ENCODE measurements at places on chromosomes 7 and 10.
A peak's percentile ranks its signal among the peaks of the same experiment; 100 is the strongest.

GRCh38 chr7:45193828-45194227 lies 36.2 kb downstream of the RAMP3 start:
- no peak for DNase-seq

DNA sequence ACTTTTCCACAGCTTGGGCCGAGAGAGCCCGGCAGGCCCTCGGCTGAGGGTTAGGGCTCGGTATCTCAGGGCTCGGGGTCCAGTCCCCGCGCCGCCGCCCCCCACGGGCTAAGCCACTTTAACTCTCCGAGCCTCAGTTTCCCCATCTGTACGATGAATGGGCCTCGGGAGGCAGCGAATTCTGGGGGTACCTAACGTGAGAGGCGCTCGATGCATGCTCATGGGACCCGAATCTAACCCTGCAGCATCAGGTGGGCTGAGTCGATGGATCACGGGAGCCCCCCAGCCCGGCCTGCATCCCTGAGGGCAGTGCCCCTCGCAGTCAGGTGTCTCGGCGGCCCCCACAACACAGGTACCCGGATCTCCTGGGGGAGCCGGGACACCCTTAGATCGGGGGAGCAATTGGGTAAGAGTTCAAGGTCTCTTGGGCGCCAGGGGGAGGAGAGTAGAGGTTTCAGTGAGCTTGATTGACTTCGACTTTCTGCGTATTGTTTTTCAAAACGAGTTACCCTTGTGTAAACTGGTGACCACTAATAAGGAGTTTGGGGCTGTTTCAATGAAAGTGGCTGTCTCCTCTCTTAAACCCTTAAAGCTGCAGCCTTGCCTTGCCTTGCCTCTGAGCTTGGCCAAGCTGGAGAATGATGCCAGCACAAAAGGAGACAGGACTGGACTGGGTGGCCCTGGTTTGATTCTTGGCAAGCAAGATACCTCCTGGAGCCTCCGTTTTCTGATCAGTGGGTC lies 631 bp downstream of the POR start:
- DNase-seq = no peak

DNA sequence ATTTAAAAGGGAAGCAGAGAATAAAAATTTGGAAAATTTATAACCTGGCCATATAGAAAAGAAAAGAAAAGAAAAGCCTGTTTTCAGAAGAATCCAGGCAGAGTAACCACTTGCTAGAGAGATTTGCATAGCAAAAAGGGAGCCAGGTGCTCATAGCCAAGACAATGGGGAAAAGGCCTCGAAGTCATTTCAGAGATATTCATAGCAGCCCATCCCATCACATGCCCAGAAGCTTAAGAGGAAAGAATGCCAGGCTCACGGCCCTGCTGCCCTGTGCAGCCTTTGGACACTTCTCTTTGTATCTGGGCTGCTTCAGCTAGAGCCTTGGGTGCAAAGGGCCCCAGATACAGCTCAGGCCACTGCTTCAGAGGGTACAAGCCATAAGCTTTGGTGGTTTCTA lies 159.8 kb downstream of the CCDC7 start:
- DNase-seq = no peak

DNA sequence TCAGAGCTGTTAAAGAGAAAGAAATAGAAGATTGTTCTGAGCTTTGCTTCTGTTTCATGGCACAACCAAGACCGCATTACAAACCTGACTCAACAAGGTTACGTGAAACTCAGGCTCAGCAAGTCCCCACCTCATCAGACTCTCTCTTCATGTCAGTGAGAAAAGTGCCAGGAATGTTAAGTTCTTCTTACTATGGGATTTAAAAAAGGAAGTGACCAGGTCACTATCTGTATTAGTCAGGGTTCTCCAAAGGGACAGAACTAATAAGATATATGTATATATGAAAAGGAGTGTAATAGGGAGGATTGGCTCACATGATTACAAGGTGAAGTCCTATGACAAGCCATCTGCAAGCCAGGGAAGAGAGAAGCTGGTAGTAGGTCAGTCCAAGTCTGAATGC lies 25.4 kb upstream of the PAPSS2 start:
- DNase-seq = no peak

DNA sequence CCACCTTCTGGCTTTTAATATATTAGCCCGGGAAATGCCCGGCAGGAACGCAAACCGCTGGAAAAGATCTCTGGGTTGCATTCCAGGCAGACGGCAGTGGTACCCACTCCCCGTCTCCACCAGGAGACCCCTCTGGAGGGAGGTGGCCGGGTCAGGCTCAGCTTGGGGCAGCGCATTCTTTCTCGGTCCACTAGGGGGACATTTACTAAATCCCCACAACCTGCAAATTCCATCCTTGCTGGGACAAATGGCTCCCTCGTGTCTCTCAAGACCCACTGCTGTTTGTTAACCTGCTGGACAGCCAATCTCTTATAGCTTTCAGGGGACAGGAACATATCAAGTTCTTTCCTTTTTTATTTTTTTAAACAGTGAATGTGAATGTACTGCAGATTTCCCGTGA lies 45.8 kb upstream of the CARD11 start:
- no peak for DNase-seq

DNA sequence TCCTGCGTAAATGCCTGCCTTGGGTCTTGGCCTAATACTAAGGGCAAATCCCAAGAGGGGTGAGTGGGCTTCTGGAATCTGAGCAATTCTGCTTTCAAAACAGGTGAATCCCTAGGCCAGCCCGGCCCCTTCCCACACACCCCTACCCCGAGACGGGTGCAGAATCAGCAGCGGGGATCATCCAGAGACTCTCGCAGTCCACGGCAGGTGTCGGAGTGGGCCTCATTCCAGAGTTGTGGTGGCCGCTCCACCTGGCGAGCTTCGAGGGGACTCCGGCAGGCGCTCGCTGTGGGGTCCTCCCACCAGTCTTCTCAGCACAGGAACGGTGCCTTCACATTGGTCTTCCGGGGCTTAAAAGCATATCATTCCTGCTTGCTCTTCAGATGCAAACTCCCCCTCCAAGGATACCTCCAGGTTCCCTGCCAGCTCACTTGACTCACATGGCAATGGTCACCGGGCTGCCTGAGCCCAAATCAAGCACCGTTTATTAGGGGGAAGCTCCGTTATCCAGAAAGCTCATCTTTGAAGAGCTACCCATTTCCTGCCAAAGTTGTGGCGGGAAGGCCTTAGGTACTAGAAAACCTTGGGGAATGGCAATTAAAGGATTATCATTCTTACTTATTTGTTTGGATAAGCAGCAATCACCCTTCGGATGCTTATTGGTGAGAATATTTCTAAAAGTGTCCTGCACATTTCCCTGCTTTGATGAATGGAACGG lies 67.6 kb downstream of the PRKAG2 start:
- DNase-seq = no peak

DNA sequence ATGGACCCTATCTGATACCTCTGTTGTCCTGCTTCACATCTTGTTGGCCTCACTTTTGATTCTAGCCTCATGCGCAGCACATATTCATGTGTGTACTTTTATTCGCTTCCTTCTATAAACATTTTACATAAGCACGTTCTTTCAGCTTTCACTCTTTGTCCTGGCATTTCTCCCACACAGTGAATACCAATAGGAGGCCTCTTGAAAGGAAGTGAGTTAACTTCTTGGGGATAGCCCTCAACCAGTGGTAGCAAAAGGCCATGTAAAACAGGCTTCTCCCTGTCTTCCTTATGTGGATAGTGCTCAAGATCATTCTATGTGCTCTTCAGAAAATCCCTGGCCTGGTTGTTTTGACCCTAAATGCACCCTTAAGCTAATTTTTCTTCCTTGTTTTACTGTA lies 633.9 kb upstream of the MBL2 start:
- no peak for DNase-seq

GRCh38 chr7:143906151-143906550 lies 4.2 kb upstream of the TCAF1 start:
- DNase-seq = no peak

- DNase-seq = peak; percentile 68
Measured at GRCh38 chr10:110827410-110827809, 44.3 kb upstream of the PDCD4 start.

DNA sequence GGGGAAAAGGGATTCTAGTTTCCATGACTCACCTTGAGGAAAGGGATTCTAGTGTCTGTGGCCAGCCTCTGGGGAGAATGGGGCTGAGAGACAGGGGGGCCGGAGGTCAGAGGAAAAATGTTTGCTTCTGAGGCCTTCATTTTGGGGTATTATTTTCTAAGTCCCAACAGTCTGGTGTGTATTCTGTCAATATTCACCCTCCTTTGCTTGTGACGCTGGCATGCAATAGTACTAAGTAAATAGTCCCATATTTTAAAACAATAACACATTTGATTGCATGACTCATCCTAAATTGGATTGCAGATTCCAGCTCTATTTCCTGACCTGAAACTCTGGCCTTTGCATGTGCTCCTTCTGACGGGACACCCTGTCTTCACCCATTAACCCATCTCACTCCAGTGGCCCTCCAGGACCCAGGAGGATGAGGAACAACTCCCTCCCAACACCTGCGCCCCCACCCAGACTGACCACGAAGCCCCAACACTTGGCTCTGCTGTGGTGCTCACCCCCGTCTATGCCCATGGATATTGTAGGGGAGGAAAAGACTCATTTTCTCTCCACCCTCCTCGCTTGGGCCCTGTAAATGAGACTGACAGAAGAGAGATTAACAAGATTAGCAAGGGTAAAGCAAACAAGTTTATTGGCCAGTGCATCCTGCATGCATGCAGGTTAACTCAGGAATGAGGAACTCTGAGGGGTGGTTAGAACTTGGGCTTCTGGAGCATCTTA lies 495.6 kb upstream of the KLF6 start:
- DNase-seq = peak; percentile 57

- DNase-seq = no peak
Measured at GRCh38 chr7:155980841-155981240, 168.6 kb upstream of the SHH start.

- no peak for DNase-seq
Measured at GRCh38 chr7:155667241-155667829, 22.9 kb downstream of the RBM33 start.

DNA sequence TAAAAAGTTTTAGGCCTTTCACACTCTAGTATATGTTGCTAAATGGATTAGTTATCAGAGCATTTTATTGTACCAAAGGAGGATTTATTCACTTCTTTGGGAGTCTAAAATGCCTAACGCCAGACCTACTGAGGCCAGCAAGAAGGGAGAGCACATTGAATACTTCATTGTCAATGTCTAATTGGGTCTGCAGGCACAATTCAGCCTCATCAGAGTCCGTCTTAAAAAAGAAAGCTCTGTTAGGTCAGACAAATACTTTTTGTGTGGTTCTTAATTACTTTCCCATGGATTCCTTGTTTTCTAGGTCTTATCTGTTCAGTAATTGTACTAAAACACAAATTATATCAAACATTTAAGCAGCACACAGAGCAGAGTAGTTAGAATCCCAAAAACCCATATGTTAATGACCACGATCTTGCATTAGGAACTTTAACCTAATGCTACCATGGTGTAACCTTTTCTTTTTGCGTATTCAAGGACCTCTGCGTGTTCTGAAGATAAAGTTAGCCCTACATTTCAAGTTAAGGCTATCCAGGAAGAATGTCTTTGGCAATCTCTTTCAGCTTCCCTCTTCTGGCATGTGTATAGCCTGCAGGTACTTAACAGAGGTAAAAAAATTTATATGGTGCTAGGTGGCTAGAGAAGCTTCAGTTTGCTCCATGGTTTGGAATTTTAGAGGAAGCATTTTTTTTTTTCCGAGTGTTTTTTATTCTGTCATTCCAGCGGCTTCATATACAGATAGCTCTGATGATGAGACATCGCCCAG lies 45.7 kb upstream of the STRIP2 start:
- DNase-seq = no peak

DNA sequence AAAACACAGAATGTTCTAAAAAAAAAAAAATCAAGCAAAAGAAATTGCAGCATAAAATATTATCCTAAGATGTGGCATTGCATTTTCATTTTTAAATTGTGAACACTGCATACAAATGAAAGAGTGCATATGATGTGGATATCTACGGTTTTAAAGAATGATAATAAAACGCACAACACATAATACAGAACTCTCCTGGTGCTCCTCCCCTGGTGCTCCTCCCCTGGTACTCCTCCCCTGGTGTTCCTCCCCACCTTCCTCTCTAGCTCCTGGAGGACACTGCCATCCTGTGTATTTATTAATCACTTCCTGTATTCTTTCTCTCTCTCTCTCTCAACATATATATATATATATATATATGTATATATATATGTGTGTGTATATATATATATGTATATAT lies 100.1 kb downstream of the SLC37A3 start:
- no peak for DNase-seq

DNA sequence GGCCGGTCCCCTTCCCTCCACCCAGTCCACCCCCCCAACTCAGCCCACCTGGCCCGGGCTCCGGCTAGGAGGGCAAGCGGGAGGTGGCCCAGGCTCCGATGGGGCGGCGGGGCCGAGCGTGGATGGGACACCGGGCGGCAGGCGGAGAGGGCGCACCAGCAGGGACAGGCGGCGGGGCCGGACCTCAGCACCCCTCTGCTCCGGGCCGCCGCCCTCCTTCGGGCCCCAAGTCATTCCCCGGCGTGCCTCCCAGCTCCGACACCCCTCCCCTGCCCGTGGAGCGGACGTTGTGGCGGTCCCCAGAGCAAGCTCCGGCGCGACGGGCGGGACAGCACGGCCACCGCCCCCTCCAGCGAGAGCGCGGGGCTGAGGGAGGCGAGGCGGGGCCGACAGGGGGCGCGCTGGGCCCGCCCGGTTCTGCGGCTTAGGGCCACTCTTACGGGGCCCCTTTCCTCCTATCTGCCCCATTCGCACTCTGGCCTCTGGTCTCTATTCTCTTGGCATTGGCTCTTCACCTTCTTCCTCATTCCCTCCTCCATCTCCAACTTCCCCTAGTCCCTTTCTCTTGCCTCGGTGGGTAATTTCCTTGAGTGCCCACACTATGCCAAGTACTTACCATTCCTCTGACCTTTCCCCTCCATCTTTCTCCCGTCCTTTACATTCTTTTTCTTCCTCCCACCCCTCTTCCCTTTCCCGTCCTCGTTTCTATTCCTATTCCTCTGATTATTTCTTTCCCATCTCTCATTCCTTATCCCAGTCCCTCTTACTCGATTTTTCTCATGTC lies 701 bp upstream of the GBX1 start:
- DNase-seq = no peak

GRCh38 chr7:155590215-155591018 lies 44.1 kb upstream of the CNPY1 start:
- DNase-seq = no peak

- DNase-seq = no peak
Measured at GRCh38 chr7:37322831-37323230, 125.8 kb downstream of the ELMO1 start.

GRCh38 chr7:135884495-135885232 lies 92.5 kb downstream of the MTPN start:
- no peak for DNase-seq
